ENCODE measurements at places on chromosomes 1 and 21.

DNA sequence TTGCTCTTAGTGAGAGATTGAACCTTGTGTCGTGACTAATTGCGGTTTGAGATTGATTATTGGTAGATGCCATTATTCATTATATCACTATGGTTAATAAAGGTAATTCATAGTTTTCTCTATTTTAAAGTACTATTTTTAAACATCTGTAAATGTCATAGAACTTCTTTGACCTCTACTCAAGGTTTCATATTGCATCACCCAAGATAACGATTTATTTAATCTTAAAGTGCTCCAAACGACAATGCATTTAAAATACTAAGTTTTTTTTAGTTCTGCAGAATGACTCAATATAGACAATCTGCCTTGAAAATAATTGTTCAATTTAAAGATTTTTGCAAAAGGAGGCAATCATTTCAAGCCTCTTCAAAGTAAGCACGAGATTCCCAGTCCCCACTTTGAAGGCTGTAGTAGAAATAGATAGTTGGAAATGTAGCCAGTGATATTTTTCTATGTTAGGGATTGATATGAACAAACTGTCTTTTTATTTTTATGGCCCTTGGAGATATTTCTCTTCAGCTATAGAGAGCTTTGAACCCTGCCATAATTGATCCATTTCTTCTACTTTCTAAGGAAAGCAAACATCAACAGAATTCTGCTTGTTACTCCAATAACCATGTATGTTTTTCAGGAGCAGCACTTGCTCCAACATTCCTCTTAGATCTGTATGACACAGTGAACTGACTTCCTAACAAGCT lies 114.2 kb upstream of the PALMD start:
- DNase-seq: no peak

DNA sequence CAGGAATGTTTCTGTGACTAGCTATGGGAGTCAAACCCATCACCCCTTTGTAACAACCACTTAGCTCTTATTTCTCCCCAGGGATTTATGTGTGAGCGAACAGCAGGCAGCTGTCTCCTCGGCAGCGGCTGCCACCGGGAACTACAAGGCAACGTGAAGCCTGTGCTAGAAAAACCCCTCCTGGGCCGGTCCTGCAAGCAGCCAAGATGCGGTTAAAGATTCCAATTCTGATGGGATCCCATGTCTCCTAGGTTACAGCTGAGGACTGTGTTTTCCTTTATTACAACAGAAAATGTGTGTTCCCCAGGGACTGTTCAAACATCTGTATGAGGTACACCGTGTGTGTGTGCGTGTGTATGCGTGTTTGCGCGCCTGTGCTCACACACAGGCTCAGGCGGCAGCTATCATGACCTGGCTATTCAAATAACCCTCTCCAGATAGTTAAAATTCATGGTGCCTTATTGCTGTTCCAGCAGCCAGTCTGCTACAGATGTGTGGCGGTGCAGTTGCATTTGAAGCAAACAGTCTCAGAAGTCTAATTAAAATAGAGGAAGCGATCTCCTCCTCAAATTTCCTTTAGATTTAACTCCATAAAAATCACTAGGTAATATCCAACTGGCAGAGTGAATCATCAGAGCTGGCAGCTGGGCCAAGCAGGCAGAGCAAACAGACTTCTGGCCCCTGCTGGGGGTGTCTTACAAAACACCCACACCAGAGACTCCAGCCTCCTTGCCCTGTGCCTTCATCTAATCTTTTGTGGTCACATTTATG lies 68.0 kb downstream of the LMX1A start:
- no peak for DNase-seq

DNA sequence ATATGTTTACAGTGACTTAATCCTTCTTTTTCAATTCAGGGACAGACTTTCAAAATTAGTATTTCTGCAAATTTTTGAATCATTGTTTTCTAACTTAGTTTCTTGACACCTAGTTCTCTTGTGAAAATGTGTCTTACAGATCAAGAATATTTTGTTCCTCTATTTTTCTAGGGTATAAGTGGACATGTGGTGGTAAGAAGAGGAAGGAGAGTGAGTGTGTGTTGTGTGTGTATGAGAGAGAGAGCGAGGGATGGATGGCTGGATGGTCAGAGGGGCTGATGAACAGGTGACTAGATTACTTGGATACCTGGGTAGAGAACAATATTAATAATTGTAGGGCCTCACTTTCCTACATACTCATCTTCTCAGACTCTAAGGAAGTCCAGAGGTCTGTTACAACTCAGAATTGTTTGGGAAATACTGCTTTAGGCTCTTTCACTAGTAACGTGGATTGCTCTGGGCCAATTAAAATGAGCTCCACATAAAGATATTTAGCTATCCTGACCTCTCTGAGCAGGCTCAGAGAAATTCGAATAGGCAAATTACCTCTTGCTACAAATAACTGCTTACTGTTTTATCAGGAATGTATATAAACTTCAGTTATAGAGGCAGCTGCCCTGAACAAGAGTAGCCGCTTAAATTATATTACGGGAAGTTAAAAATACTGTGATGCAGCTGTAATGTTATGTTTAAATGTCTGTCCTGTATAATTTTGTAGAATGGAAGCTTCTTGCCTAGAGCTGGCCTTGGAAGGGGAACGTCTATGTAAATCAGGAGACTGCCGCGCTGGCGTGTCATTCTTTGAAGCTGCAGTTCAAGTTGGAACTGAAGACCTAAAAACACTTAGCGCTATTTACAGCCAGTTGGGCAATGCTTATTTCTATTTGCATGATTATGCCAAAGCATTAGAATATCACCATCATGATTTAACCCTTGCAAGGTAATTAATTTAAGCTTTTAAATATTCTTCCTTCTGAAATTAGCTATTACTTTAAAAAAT lies 19.7 kb downstream of the GPSM2 start:
- no peak for DNase-seq

DNA sequence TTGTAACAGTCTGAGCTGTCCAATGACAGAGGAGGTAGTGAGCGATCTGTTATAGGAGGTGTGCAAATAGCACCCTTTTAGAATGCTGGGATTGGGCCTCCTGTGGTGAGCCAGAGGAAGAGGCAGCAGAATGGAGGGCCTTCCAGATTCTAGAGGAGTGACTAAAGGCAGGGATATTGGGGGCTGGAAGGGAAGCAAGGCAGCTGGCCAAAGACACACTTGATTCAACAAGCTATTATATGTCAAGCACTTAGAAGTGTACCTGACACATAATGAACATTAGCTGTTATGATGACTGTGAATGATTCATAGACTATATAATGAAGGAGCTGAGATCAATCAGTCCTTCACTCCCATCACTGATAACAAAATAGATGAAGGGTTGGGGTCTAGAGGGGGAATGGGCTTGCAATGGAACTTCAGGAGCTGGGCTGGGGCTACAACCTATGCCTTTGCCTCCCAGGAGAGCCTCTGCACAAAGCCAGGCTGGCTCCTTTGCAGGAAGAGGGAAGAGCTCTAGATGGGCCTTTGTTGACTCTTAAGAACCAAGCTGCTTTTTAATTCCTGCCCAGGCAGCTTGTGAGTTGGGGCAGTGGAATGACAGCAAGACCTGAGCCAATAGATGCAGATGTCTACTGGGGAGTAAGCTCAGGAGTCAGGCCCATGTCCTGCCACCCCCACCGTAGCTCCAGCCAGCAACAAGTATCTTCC lies 2.3 kb upstream of the MKNK1 start:
- DNase-seq: no peak

GRCh38 chr1:229792012-229792975 lies 166.2 kb downstream of the URB2 start:
- DNase-seq: no peak

GRCh38 chr1:223426936-223427335 lies 33.7 kb downstream of the CCDC185 start:
- DNase-seq: no peak

DNA sequence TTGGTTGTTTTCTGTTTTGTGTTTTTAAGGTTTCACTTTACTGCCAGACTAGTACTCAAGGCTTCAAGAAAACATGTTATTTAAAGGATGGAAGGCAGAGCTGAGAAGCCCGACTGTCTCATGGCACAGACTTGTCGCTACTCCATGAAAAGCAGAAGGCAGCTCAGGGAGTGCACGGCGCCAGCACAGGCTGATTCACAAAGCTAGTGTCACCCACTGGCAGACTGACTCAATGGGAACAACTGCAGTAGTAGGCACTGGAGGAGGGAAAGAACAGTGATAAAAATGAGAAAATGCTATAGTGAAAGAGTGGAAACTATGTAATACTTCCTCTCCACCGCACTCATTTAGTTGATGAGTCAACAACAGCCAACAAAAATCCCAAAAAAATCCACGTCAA lies 14.7 kb downstream of the HSF2BP start:
- no peak for DNase-seq

DNA sequence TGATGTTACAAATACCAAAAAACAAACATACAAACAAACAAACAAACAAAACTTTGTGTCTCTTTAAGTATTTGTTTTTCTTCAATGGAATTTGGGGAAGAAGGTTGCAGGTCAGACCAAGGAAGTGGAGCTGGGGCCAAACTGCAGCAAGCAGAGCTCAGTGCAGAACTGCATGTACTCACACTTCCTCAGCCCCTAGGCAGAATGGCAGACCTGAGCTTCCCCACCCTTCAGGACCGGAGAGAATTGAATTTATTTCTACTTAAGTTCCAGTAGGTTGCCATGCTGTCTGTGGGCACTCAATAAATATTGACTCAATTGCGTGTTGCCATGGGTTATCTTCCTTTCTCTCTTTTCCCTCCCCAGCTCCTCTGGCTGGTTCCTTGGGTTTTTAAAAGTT lies 173.6 kb downstream of the PTGER3 start:
- no peak for DNase-seq

DNA sequence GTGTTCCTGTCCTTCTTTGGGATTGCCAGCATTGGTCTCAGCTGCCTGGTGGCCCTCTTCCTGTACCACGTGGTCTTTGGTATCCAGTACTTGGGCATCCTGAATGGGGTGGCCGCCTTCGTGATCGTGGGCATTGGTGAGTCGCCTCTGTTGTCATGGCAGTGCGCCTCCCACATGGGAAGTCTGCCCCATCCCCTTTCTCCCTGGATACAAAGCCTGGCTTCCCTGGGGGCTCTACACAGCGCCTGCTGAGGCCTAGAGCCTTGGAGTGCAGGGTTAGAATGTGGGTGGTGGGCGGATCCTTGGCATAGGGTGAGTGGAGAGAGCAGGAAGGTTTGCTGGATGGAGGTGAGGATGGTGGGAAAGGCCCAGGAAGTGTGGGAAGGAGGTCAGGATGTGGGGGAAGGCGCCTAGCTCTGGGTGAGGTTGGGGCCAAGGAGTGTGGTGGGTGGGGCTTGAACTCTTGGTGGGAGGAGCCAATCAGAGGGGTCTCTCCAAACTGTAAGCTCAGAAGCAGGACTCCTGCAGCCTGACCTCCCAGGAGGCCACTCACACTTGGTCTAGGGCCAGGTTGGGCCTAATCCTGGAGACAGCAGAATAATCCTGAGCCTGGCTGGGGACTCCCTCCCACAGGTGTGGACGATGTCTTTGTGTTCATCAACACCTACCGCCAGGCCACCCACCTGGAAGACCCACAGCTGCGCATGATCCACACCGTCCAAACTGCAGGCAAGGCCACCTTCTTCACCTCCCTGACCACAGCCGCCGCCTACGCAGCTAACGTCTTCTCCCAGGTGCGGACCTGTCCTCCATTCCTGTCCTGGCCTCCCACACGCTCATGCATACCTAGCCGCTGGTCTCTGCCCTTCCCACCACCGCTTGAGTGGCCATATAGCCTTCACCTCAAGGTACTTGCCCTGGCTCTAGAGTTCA lies 36.7 kb downstream of the DISP3 start:
- DNase-seq: peak; percentile 55

- no peak for DNase-seq
Measured at GRCh38 chr1:164794356-164794755, 235.4 kb downstream of the PBX1 start.

- no peak for DNase-seq
Measured at GRCh38 chr1:81867235-81867634, 66.5 kb downstream of the ADGRL2 start.

- peak; percentile 60 for DNase-seq
Measured at GRCh38 chr1:226643177-226643576, 94.6 kb downstream of the STUM start.

GRCh38 chr1:175204330-175204729 lies 11.8 kb upstream of the KIAA0040 start:
- DNase-seq: no peak

DNA sequence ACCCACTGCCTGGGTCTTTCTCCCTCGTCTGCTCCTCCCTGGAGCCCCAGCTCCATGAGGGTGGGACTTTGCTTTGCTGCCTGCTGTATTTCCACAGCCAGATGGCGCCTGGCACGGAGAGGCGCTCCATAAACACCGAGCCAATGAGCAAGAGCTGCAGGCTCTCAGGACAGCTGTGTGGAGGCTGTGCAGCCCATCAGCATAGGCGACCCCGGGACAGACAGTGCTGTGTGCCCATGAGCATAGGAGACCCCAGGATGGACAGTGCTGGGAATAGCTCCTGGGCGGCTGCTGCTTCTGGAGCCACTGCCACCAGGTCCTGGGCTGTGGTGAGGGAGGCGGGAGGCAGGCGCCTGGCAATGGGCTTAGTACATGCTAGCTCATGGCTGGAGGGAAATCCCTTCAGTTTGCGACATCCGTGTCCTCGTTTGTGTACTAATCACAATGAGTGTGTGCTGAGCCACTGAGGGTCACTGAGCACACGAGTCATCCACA lies 29.2 kb downstream of the CEP104 start:
- no peak for DNase-seq

DNA sequence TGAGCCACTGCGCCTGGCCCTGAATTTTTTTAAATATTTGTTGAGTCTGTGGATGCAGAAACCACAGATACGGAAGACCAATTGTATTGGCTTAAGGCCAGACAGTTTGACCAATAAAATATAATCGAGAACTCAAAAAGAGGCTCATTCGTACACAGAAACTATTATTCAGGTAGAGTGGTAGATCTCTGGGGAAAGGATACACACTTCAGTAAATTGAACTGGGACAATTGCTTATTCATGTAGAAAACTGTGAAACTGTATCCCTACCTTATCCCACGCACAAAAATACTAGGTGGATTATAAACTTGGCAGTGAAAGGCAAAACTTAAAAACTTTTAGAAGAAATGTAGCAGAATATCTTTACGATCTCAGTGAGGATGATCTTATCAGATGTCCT lies 25.0 kb upstream of the SHE start:
- DNase-seq: no peak

DNA sequence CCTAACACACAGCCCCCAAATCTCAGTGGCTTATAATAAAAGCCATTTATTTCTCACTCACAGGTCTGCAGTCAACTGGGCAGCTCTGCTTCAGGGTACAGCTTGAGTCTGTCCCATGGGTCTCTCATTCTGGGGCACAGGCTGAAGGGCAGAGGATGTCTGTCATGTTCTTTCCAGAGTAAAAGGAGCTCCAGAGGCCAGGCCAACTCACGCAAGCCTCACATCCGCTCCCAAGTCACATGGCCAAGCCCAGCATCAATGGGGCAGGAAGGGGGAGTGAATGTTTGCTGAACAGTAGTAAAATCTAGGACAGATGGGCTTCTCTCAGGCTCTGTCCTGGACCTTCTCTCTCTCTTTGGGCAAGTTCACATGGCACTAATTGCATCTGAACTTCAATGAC lies 7.1 kb upstream of the SSBP3 start:
- DNase-seq: no peak
